ENCODE measurements at places on chromosomes 2 and 18.

DNA sequence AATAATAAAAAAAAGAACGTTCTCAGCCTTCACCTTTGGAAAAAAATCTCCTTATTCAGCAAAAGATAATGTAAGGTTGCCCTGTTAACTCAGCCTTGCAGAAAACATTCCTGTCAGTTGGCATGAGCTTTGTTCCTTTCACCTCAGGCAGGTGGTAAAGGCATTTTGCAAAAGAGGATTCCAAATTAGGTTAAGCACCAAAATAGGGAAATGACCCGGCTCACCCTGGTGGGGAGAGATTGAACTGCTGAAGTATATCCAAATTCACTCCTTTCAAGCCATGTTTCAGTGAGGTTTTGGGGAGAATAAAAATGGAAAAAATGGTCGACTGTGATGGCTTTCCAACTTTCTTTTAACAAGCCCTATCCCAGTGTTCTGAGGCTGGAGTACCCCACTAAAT is 1988.8 kb upstream of the PIK3C3 start:
- no peak for DNase-seq

- no peak for DNase-seq
Observed at GRCh38 chr2:196160101-196160500, 11.3 kb downstream of the STK17B start.

- DNase-seq = no peak
Observed at GRCh38 chr2:183666031-183666430, 541.8 kb downstream of the NUP35 start.

- no peak for DNase-seq
Observed at GRCh38 chr2:69111076-69111475, 98.1 kb downstream of the ANTXR1 start.

- DNase-seq = no peak
Observed at GRCh38 chr2:235911633-235912233, 256.5 kb downstream of the GBX2 start.

GRCh38 chr2:96265840-96266679 is at the start of the genes CIAO1 and TMEM127:
CIAO1 (plus strand) TSS chr2:96266225; CDS start chr2:96266351, 126 bp downstream.
TMEM127 (minus strand) TSS chr2:96265997; CDS start chr2:96265381, 616 bp downstream.
- DNase-seq = peak; percentile 97

DNA sequence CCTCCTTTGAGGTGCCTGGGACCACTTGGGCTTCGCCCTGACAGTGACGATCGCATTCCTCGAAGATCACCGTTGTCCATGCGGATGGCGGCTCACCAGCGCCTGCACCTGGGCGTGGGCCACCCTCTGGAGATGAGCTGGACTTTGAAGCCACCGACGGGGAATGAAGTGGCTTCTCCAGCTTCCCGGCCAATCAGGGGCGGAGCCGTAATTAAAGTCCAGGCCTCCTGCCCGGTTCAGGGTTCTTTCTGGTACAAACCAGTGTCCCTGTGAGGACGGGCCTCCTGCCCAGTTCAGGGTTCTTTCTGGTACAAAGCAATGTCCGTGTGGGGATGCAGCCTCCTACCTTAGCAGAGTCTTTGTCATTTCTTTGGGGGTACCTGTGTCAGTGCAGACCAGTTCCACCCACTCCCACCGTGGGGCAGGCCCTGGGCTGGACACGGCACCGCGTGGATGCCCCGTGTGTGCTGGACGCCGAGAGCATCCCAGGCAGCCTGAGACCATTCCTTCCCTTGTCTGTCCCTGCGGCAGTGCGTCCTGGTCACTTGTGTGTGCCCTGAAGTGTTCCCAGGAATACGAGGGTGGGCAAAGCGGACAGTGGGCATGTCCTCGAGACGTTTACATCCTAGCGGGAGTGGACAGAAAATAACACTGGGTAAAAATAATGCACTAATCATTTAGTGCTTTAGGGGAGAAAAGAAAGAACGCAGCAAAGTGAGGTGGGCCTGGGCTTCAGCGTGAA is 55.0 kb downstream of the KCNG2 start:
- no peak for DNase-seq

DNA sequence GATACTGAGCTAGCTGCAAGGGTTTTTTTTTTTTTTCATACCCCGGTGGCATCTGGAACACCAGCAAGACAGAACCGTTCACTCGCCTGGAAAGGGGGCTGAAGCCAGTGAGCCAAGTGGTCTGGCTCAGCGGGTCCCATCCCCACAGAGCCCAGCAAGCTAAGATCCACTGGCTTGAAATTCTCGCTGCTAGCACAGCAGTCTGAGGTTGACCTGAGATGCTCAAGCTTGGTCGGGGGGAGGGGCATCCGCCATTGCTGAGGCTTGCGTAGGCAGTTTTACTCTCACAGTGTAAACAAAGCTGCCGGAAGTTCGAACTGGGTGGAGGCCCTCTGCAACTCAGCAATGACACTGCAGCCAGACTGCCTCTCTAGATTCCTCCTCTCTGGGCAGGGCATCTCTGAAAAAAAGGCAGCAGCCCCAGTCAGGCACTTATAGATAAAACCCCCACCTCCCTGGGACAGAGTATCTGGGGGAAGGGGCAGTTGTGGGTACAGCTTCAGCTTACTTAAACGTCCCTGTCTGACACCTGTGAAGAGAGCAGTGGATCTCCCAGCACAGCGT is 5.1 kb upstream of the MIB1 start:
- DNase-seq = no peak

DNA sequence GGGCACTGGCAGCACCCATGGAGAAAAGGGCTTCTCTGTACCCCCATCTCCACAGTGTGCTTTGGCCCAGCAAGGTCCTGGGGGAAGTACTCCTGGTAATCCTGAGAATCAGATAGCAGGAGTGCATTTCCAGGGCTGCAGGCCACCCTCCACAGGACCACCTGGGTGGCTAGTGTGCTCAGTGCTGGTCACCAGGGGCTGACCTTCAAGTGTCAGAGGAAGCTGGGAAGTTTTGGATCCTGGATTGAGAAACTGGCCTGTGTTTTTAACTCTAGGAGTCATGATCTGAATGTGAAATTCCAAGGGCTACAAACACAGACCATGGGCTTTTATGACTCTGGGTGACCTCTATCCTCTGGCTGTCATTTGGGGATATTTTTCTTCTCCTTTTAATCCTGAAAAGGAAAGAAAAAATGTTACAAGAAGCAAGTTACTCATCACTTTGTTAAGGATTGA is 9.3 kb downstream of the RHOB start:
- no peak for DNase-seq

- peak; percentile 60 for DNase-seq
Observed at GRCh38 chr2:43224131-43224570, 2.3 kb downstream of the ZFP36L2 start.

- no peak for DNase-seq
Observed at GRCh38 chr2:104880076-104880475, 26.2 kb downstream of the POU3F3 start.

DNA sequence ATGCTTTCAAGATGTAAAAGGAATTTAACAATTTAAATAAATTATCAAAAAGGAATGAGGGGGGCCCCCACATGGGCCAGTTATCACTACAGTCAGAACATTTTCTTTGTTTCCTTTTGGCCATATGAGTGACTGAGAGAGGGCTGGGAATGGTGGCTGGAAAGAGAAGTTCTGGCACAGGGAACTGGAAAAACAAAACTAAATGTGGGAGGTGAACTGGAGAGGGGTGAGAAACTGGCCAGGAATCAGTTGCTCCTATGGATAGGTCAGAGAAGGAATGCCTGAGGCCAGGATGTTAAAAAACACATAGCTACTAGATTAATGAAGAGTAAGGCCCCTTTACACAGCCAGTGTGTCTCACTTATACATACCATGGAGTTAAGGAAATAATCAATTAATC is 121.0 kb downstream of the RBMS1 start:
- DNase-seq = no peak

- no peak for DNase-seq
Observed at GRCh38 chr18:57443702-57444101, 8.5 kb downstream of the ONECUT2 start.
